DMS153 (cell line): ENCODE measurements at places on chromosomes 6 and 20.
A peak's percentile ranks its signal among the peaks of the same experiment; 100 is the strongest.

DNA sequence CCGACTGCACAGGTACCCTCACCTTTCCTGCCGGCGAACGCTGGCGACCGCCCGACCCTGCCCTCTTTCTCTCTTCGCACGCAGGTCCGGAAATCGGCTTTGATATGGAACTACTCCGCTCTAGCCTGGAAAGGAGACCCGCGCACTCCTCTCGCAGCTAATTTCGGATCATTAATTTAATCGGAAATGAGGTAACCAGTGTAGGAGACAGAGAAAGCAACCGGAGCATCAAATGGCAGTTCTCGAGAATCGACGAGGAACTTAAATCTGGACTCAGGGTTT is 949 bp upstream of the ATXN1 start:
- DNase-seq, result no peak

DNA sequence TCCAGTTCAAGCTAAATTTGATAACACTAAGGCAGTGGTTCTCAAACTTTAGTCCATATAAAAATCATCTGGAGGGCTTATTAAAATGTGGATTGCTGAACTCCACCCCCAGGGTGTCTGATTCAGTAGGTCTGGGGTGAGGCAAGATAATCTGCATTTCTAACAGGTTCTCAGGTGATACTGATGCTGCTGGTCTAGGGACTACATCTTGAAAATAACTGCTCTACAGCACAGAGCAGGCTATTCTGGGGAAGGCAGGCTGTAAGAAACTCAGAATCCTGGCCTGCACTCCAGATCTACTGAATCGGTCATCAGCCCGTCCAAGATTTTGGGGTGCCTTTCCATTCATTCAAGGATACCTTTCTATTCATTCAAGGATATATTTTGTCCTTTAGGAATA is 11.5 kb downstream of the CALHM5 start:
- DNase-seq, result no peak

GRCh38 chr6:115370202-115370601 is 690.5 kb downstream of the FRK start:
- DNase-seq, result no peak

GRCh38 chr6:161890133-161890831 is 616.4 kb upstream of the AGPAT4 start:
- no peak for DNase-seq

DNA sequence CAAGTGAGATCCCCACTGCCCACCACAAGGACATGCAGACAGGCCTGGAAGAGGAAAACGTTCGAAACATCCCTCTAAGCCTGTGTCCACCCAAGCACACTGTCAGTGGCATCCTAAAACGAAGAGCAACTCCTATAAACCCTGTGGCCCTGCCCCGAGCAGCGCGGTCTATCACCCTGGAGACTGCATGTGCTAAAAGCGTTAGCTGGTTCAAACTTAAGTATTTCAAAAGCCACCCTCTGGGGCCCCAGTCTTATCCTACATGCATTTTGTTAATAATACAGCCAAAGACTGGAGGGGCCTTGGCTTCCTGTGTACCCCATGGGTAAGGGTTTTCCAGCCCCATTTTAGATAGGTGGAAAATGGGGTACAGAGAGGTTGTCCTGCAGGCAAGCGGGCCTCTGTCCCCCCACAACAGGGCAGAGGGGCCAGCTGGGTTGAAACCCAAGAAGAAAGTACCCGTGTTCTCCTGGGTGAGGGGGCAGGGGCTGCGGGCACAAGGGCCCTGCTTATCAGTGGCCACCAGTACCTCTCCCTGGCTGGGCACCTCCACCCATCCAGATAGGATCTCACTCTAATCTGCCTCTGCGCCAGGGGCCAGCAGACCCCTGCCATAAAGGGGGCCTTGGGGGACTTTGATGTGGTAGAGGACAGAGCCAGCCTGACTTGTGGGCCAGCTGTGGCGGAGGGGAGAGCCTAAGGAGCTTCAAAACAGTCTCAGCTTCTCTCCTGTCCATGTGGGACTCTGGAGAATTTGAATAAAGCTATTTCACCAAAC is 28.3 kb downstream of the PREX1 start:
- no peak for DNase-seq

- peak; percentile 37 for DNase-seq
Observed at GRCh38 chr20:64161356-64162238, 2.7 kb upstream of the MYT1 start.

DNA sequence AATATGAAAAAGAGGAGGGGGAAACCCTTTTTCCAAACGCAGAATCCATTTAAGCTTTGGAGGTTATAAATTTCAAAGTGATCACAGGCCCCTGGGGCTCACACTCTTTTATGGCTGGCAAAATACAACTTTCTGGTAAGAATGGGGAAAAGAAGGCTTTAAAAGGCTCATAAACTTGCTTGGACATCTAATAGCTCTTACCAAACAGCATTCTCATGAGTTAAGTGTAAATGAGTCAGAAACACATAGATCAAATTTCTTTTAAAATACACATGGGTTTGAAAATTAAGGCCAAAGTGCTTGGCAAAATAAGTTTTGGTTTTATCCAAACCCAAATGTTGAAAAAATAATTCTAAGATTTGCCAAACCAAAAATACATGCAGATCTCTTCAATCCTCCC is 154.6 kb downstream of the SOBP start:
- no peak for DNase-seq

- no peak for DNase-seq
Observed at GRCh38 chr6:144177726-144178125, 27.4 kb downstream of the STX11 start.

DNA sequence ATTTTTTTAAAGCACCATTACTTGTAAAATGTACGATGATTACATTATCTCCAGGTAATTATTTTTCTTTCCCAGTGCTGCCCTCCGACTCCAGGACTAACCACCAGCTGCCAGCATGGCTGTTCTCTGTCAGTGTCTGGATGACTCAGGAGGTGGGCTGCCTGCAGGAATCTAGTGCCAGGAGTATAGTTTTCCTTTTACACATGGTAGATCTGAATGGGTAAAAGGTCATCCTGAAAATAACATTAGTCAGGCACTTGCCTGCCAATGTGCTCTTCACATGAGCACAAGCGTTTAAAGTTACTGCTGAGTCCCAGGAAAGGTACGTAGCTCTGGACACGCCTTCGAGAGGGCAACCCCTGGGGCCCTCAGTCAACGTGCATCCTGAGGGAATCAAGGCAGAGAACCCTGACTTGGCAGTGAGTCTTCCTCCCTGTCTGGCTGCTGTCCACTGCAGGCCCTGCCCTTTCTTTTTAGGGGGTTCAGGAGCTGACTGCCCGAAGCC is 2.4 kb downstream of the DYNLT1 start:
- DNase-seq, result no peak

DNA sequence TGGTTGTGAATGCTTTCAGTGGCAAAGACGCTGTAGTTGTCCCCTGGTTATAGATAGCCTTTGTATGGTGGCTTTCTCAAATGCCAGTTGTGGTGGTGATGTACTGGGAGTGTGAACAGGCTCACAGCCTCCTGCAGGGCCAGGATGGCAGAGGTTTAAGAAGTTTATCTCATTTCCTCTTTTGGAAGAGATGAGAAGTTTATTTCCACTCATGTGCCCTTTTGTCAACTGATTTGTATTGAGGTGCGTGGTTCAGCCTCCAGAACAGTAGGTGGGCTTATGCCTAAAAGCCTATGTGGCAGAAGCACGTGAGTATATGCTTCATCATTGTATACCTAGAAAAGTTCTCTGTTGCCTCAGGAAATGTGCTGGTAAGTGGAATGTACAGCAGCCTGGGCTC is 13.7 kb upstream of the ZFP57 start:
- DNase-seq, result no peak

DNA sequence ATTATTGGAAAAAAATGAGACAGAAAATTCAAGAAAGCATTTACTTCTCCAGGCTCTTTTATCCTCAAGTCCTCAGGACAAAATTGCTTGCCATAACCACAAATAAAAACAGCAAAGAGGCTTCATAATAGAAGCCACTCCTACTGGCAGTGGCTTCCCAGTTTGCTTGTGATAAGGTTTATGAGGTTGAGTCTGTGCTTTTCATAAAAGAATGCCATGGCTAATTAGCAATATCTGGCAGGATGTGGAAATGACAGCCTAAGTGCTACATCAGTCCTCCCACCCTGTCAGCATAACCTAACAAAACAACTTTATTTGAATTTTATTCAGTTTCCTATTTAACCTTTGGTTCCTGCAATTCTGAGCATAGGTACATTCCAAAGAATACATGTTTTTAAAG is 80.9 kb upstream of the HTR1E start:
- no peak for DNase-seq

GRCh38 chr20:51979226-51979625 is 176.9 kb upstream of the SALL4 start:
- DNase-seq, result no peak

DNA sequence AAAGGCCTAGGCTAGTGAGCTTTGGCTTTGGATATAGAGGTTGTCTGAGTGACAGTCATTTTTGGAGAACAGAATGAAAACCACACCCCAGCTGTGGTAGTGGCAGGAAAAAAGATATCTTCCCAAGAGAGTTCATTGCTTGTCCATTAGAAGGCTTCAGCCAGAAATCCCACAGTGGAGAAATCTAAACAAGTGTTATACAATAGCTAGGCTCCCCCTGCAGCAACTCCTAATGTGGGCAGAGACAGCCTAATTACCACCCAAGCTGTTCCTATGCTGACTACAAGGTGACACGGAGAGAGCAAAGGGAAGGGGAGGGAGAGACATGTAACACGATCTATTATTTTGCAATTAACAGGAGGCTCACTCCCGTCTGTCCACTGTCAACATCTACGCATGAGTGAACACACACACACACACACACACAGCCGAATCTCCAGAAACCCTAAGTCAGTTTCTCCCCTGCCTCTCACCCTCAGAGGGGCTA is 147.5 kb upstream of the TCF21 start:
- DNase-seq, result peak; percentile 79

DNA sequence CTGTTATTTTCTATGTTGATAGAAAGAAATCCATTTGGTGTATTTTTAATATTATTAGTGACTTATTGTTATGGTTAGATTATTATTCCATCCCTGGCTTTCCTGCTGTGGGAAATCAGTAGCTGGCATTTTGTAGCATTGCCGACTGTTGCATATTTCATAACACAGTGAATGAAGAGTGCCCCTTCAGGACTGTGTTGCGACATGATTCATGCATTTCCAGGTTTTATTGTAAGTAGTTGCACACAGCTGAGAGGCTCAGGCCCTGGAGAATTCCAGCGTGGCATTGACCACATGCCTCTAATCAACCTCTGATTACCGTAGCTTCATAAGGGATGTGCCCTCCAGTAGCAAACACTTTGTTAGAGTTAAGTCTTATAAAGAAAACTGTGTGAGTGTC is 263.9 kb downstream of the FARS2 start:
- DNase-seq, result no peak

DNA sequence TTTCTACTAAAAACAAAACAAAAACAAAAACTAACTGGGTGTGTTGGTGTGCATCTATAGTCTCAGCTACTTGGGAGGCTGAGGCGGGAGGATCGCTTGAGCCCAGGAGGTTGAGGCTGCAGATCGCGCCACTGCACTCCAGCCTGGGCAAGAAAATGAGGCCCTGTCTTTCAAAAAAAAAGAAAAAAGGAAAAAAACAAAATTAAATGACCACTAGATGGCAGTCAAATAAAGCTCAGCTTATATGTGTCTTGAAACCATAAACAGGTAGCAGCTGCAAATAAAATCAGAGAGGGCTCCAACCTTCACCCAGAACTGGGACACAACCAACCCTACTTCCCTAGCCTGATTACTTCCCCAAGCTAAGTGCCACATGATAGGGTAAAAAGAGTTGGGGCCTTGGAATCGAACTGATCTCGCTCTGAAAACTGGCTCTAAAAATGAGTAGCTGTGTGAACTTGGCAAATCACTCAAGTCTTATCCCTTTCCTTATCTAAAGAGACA is 67.1 kb upstream of the ADGRF4 start:
- peak; percentile 49 for DNase-seq

GRCh38 chr6:27791182-27791943 is 120.8 kb downstream of the OR2B2 start:
- DNase-seq, result peak; percentile 71

DNA sequence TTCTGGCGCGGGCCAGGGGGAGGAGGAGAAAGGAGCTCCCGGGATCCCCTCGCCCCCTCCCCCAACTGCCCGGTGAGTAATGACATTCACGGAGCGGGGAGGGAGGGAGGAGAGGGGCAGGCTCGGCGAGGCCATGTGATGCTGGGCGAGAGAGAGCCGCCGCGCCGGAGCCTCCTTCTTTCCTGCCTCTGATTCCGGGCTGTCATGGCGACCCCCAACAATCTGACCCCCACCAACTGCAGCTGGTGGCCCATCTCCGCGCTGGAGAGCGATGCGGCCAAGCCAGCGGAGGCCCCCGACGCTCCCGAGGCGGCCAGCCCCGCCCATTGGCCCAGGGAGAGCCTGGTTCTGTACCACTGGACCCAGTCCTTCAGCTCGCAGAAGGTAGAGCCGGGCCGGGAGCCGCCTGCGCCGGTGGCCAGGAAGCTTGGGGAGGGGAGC is at the start of gene GDAP1L1:
GDAP1L1 (plus strand) TSS at position 178 of the 441 bp plus-strand sequence; CDS start at position 205, 27 bp downstream.
- no peak for DNase-seq

- no peak for DNase-seq
Observed at GRCh38 chr6:134520181-134521115, 202.5 kb upstream of the SGK1 start.

GRCh38 chr6:67541586-67541985 is 1093.5 kb upstream of the ADGRB3 start:
- DNase-seq, result no peak

GRCh38 chr20:60892095-60892813 is 359.8 kb upstream of the CDH4 start:
- no peak for DNase-seq

DNA sequence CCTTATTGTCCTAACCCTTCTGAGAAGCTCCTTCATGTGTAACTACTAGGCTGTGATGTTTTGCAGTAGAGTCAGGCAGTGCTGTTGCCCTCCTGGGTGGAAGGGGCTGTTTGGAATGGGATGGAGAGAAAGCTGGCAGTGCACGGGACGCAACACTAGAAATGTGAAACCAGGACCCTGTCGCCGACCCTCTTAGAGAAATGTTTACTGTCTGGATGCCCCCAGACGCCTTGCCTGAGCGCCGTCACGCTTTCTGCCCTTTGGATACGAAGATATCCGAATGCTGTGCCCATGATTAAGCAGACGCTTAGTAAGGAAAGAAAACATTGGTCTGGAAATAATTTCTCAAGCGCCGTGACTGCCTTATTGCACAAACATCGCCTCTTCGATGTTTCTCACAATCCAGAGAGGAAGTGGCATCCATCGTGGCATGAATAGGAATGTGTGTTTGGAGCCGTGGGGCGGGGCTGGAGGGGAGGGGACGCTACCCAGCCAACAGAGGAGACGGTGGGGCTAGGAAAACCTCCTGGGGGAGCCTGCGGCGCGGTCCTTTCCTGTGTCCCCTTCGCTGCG is 661 bp upstream of the PPP1R14C start:
- DNase-seq, result no peak

- DNase-seq, result no peak
Observed at GRCh38 chr6:104640150-104640700, 219.5 kb downstream of the HACE1 start.
